CD4-positive, CD25-positive, alpha-beta regulatory T cell (primary cell): ENCODE measurements at places on chromosomes 3 and 15.

DNA sequence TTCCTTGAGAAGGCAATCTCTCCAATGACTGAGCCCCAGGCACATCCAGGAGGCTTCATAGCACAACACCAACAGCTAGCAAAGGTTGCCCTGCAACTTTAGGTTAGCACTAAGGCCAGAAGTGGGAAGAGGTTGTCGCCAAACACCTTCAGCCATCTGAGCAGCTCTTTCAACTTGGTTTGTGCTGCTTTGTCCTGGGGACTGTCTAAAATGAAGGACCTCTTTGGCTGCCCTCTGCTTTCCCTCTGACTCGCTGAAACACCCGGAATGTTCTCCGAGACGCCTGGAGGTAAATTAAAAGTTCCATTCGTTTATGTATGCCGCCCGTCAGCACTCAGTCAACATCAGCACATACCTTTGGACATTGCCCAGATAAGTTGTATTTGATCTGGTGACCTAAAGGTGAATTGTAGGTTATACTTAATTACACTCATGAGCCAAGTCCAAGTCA, 121.2 kb upstream of the NR2F2 start:
- no peak overlapping the region for H3K4me3 ChIP-seq
- DNase-seq: no peak
- H3K36me3 ChIP-seq: no peaks in the 10 kb centered on the region
- H3K4me1 ChIP-seq: no peaks in the 10 kb centered on the region
- H3K27ac ChIP-seq: no peak overlapping the region
- H3K27me3 ChIP-seq: no peaks in the 10 kb centered on the region

- no peak overlapping the region for H3K27ac ChIP-seq
- no peaks in the 10 kb centered on the region for H3K27me3 ChIP-seq
- no peak overlapping the region for H3K4me3 ChIP-seq
- no peak for DNase-seq
- H3K4me1 ChIP-seq: no peaks in the 10 kb centered on the region
- H3K36me3 ChIP-seq: no peaks in the 10 kb centered on the region
Observed at GRCh38 chr3:5488771-5489170, 301.3 kb downstream of the EDEM1 start.

GRCh38 chr3:52682016-52682415, 3.7 kb downstream of the PBRM1 start:
- H3K36me3 ChIP-seq: peaks cover 24% of the 10 kb centered on the region
- no peak overlapping the region for H3K27ac ChIP-seq
- no peak for DNase-seq
- H3K4me3 ChIP-seq: no peak overlapping the region

- no peak overlapping the region for H3K27ac ChIP-seq
- no peak for DNase-seq
- no peak overlapping the region for H3K4me3 ChIP-seq
Observed at GRCh38 chr15:35618260-35619188, 72.6 kb upstream of the DPH6 start.

- no peaks in the 10 kb centered on the region for H3K4me1 ChIP-seq
- no peak for DNase-seq
- no peak overlapping the region for H3K27ac ChIP-seq
- H3K36me3 ChIP-seq: no peaks in the 10 kb centered on the region
- no peak overlapping the region for H3K4me3 ChIP-seq
- peaks cover 5% of the 10 kb centered on the region for H3K27me3 ChIP-seq
Observed at GRCh38 chr3:37707428-37708372, 154.0 kb upstream of the CTDSPL start.

DNA sequence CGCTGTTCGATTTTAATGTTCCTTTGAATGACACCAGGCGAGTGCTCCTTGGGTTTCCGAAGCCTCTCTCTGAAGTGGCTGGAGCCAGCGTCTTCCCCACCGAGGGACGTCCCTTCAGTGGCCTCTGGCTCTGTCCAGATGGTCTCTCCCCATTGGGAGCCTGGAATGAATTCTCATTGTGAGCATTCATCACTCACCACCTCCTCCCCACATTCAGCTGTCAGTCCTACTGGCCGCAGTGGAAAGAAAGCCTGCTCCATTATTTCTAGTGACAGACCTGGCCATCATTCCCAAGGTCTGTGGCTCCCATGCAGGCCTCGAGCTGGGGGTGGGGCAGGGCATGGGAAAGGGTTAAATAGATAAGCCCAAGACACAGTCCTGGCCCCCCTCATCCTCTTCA, 35.2 kb downstream of the ZNF710 start:
- H3K4me3 ChIP-seq: no peak overlapping the region
- H3K27ac ChIP-seq: no peak overlapping the region
- H3K36me3 ChIP-seq: no peaks in the 10 kb centered on the region
- no peak for DNase-seq

DNA sequence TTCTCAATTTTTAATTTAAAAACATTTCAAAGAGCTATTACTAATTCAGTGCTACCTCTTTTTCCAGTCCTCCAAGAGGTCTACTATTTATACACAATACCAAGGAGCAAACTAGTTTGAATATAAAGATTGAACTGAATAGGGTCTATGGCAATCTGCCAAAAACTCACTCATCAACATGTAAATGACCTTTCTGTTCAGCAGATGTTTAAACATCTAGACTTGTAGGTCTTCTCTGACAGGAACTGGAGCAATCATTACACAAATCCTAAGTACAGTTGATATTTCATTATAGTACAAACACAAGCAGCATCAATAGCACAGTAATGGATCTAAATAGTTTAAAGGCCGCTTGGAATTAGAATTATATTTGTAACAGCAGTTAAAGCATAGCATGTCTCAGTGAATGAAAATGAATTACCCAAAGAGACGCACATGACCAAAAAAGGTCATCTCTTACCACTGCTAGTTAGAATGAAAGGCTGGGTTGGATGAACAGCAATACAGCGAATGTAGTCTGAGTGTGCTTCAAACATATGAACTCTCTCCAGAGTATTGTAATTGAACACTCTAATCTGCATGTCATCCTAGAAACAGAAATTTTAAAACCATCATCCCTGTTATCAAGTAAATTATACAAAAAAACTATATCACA, 10.7 kb downstream of the COPB2 start:
- peaks cover 90% of the 10 kb centered on the region for H3K36me3 ChIP-seq
- H3K27ac ChIP-seq: no peak overlapping the region
- DNase-seq: no peak
- H3K4me1 ChIP-seq: no peaks in the 10 kb centered on the region

DNA sequence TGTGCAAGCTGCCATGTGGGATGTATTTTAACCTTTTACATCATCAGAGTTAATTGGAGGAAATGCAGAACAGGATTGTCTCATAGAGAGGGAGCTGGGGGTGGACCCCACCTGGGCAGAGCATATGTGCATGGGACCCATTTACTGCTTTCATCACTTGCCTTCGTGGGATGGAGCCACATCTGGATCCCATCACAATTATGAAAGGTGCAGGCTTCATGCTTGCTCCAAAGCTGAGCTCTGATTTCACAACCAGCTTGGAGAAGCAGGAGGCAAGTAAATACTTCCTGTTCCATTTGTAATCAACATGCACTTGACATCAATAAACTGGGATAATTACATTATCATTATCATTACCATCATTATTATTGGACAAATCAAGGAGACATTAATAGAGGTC, 161.9 kb downstream of the ALDH1A2 start:
- DNase-seq: no peak
- H3K36me3 ChIP-seq: no peaks in the 10 kb centered on the region
- peaks cover 2% of the 10 kb centered on the region for H3K27me3 ChIP-seq
- no peak overlapping the region for H3K4me3 ChIP-seq

- no peak overlapping the region for H3K27ac ChIP-seq
- no peaks in the 10 kb centered on the region for H3K27me3 ChIP-seq
Observed at GRCh38 chr3:9653565-9654248, 4.4 kb downstream of the MTMR14 start.

DNA sequence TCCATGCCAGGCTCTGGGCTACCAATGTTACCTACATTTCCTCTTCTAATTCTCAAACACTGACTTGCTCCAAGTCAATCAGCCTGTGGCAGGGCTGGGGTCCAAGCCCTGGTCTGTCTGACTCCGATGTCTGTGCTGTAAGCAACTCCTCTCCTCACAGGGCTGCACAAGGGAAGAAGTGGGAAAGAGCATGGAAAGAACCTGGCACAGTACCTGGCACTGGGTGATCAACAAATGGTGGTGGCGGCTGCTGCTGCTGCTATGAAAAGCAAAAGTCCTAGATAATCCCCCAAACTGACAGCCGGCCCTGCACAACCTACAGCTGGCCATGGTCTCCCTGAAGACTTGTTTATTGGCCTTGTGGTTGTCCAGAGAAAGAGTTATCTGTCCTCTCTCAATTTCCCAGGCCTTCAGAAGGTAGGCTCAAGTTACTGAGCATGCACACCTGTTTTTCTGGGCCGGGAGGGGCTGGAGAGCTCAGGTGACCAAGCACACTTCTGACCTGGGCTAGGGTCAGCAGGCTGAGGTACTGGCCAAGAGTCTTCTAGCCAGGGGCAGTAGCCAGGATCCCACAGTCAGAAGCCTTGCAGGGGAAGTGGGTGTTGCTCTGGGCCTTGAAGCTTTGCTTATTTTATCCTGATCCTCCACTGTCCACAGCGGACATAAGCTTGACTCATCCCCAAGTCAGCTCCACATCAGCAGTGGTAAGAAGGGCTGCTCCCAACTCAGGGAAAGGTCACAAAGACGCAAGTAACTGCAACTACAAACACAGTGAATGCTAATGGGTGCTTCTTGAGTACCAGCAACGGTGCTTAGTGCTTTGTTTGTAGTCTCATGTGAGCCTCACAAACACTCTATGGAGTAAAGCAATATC, 35.3 kb upstream of the KY start:
- H3K27ac ChIP-seq: no peak overlapping the region
- no peak for DNase-seq
- H3K4me1 ChIP-seq: no peaks in the 10 kb centered on the region
- no peaks in the 10 kb centered on the region for H3K36me3 ChIP-seq

- no peaks in the 10 kb centered on the region for H3K27me3 ChIP-seq
- no peaks in the 10 kb centered on the region for H3K36me3 ChIP-seq
- H3K4me1 ChIP-seq: no peaks in the 10 kb centered on the region
- DNase-seq: no peak
- no peak overlapping the region for H3K27ac ChIP-seq
- no peak overlapping the region for H3K4me3 ChIP-seq
Observed at GRCh38 chr3:38112378-38112761, 24.6 kb downstream of the ACAA1 start.

DNA sequence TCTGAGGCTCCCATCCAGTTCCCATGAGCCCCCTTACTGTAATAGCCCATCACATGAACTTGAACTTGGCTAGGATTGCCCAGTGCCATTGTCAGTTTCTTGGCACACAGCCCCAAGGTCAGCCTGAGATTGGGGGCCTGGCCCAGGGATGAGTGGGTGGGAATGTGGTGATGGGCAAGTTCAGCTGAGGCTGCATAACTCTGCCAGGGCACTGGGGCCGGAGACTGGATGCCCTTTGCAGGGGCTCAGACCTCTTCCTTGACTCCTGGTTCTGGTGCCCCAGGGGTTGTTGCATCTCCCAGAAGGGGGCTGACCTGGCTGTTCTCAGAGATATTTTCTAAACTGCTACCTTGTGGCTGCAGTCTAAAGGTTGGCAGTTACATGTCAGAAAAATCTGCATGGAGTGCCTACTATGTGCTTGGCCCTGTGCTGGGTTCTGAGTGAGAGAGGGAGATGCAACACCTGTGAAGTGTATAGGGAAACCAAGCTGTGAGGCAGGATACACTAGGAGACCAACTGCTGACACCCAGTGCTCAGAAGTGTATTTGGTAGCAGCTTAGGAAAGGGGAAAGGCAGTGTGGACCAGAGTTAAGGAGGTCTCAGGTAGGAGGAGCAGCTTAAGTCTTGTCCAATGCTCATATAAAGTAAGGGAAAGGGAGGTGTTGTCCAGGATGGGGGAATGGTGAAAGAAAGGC, 74.8 kb upstream of the PRR23C start:
- no peak overlapping the region for H3K4me3 ChIP-seq
- H3K4me1 ChIP-seq: no peaks in the 10 kb centered on the region
- H3K27me3 ChIP-seq: no peaks in the 10 kb centered on the region
- DNase-seq: no peak
- no peak overlapping the region for H3K27ac ChIP-seq

GRCh38 chr3:184868477-184868876, 56.5 kb downstream of the VPS8 start:
- H3K27me3 ChIP-seq: no peaks in the 10 kb centered on the region
- no peak overlapping the region for H3K27ac ChIP-seq
- DNase-seq: no peak
- peaks cover 70% of the 10 kb centered on the region for H3K36me3 ChIP-seq

DNA sequence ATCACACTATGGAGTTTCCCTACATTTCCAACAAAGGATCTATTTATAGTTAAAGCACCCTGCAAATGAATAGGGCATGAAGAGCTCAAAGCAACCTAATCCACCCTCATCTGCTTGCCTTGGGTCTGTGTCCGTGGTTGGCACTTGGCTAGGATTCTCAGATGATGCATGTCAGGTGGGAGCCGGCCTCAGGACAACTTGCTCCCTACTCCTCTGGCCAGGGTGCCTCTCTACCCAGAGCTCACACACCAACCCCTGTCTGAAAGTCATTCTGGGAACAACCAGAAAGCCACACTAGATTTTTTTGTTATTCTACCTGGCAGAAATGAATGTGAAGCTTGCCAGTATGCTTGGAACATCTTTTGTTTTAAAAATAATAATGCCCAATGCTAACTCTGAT, 13.2 kb downstream of the ARHGEF3 start:
- peaks cover 90% of the 10 kb centered on the region for H3K4me1 ChIP-seq
- peak overlapping the region; percentile 48 for H3K4me3 ChIP-seq
- H3K27ac ChIP-seq: peak overlapping the region; percentile 78
- peaks cover 5% of the 10 kb centered on the region for H3K36me3 ChIP-seq
- no peak for DNase-seq
- H3K27me3 ChIP-seq: no peaks in the 10 kb centered on the region

DNA sequence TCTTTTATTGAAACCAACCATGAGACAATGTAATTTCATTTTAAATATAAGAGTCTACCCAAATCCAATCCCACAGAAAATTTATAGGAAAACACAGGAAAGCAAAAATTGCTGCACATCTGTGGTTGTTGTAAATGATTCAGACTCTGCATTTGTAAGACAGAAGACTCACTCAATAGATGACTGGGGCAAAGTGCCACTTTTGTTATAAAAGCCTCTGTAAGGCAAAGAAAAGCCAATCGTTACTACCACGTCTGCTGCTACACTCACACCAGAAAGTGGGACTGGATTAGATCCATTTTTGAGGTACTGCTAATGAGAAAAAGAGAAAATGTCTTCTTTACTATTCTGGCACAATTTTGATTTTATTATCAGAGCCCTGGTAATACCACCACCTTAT, 74.9 kb downstream of the SEMA6D start:
- H3K27ac ChIP-seq: no peak overlapping the region
- H3K4me1 ChIP-seq: no peaks in the 10 kb centered on the region
- H3K36me3 ChIP-seq: no peaks in the 10 kb centered on the region
- DNase-seq: no peak
- H3K27me3 ChIP-seq: no peaks in the 10 kb centered on the region
- no peak overlapping the region for H3K4me3 ChIP-seq
